ENCODE measurements at places on chromosomes 5 and 9.

DNA sequence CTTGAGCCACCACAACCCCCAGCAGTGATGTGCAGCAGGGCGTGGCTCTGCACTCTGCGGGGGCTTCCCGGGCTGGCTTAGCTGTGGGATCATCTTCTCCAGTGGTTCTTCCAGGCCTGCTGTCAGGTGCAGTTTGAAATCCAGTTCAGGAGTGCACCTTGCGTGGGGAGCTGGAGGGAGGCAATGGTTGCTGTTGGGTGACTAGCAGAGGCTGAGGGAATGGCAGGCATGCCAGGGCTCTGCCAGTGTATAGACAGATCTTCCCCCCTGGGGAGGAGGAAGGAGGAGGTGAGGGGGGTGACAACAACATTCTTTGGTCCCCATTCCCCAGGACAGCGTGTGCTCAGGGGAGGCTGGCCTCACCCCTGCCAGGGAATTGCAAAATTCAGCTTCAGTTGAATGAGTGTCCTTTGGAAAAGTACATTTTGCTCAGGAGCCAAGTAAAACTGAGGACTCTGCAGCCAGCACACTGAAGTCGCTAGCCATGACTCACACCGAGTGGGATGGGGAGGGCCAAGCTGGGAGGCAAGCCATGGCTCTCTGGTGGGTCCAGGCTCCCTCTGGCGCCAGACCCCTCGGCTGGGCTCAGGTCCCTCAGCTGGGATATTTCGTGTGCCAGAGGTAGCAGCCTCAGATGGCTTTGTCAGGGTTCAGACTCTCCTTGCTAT, 35.0 kb downstream of the ERGIC1 start:
- DNase-seq, result peak; percentile 83

GRCh38 chr9:86486891-86487837, 133.0 kb upstream of the TUT7 start:
- DNase-seq, result no peak

DNA sequence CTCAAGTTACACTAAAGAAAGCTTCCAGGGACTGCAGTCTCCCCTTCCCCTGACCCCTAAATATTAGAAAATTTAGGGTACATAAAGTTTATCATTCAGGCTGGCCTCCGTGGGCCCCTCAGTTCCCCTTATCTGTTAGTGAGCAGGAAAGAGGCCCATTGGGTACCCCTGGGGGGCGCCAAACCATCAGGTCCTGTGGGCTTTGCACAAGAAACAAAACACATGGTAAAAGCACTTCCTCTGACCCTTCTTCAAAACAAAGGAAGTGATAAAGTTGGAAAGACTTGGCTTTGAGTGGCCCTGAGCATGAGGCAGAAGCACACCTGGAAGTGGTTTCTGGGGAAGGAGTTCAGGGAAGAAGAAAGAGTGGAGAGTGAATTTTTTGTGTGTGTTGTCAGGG, 213.0 kb downstream of the SMARCA2 start:
- peak; percentile 38 for DNase-seq

- no peak for DNase-seq
Measured at GRCh38 chr9:134333234-134333873, 7.1 kb downstream of the RXRA start.

DNA sequence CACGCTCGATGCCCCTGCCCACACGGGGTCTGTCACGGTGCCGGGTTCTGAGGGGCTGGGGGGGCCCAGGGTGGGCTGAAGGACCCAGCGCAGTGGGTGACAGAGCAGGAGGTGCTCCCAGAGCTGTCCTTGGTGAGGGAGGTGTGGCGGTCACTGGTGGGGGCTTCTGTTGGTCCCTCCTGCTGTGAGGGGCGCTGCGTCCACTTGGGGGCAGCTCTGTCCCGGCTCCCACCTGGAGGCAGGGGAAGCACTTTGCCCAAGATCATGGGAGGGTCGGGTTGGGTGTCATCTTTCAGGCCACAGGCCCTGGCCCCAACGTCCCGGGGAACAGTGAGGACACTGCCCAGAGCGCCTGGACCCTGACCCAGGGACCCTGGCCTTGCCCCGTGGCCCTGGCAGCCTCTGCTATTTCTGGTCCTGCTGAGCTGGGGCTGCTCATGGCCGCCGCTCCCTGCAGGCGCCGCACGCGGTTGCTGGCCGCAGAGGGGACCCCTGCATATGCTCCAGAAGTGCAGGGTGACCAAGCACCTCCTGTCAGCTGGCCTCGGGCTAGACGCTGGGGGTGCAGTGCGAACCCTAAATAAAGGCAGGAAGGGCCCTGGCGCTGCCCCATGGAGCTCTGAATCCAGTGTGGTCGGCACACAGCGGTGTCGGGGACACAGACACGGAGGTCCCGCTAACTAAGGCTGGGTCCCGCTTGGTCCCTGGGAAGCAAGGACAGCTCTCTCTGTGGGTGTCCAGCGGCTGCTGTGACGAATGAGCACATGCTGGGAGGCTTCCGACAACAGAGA, 11.6 kb upstream of the RNU6ATAC start:
- peak; percentile 8 for DNase-seq

- DNase-seq, result no peak
Measured at GRCh38 chr5:76439929-76440328, 36.8 kb downstream of the IQGAP2 start.

GRCh38 chr5:172542651-172543131, 88.4 kb upstream of the SH3PXD2B start:
- DNase-seq, result no peak

GRCh38 chr5:35651002-35651756, 33.5 kb downstream of the SPEF2 start:
- DNase-seq, result no peak

DNA sequence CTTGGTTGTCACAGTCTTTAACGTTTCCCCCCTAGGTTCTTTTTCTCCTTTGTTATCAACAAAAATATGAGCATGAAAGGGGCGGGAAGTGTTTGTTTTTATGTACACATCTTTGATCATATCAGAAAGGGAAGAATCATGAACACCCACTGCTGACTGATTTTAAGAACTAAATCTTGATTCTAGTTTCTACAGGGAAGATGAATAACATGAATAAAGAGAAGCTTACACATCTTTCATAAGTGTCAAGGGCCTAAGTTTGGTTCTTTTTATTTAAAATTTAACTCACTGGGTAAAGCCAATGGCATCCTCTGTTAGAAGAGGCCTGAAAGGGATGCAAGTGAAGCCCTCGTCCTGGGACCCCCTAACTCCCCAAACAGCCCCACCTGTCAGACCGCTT, 14.8 kb upstream of the CTNNA1 start:
- no peak for DNase-seq

DNA sequence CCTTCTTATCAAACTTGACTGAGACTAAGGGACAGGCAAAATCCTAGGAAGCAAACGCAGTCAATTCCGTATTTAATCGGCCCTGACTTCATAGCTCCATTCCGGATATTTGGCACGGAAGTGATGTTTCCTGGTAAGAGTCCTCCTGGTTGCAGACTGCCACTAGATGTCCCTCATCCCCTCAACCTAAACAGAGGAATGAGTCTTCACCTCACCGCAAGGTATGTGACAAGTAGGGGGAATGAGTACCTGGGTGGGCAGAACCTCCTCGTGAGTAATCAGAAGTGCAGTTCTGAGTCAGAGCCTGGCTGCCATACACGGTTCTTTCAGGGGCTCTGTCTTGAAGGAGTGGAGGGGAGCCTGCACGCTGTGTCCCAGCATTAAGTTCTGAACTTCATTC, 173.6 kb downstream of the MUSK start:
- no peak for DNase-seq

DNA sequence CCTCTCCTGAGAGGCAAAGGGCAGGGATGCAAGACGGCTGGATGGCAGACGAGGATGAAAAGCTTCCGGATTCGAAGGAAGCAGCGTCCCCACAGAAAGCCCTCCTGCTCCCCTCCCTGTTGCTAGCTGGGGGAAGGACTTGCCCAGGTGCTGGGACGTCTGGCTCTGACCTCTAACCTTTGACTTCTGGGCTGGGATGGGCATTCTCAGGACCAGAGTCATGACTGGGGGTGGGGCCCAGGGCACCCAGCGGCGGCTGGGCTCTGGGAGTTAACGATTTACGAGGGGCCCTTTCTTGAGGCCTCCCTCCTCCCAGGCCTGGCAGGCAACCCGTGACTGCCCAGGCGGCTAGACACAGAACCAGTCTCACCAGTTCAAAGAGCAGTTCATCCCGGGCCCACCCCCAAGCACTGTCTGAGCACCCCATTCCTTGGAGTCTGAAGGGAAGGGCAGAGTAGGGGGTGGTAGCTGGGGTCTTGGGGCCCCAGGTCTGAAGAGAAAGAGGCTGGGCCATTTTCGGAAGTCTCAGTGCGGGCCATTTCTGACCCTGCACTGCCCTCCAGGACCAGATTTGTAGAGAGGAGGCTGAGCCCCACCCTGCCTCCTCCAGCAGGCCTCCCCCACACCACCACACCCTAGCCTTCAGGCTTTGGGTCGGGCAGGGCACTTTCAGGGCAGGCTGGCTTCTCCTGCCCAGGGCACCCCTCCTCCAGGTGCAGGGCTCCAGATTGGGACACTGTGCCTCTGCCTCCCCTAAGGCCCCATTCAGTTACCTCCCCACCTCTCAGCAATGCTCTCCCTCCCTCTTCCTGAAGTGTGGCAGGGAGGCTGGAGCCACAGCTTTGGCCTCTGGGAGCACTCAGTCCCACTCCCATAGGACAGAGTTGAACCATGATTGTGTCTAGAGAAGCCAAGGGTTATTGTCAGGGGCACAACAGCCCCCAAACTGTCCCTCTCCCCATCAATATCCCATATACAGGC, 5.0 kb upstream of the CXXC5 start:
- no peak for DNase-seq

- DNase-seq, result peak; percentile 61
Measured at GRCh38 chr9:115649991-115650472, 503.6 kb upstream of the PAPPA start.

DNA sequence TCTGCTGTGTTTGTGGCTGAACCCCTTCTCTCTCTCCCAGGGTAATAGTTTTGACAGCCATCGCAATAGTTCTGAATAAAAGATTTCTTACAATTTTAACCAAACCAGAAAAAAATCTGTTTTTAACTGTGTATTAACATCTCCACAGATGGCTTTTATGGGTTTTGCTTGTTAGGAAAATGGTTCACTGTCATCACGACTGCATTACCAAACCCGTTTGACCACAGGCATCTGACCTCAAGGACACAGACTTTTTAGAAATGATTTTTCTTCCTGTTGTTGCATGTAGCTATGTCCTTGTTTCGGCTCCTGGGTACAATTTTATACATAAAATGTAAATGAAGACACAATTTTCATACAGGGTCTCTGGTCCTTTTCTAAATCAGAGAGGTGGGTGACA, 316.1 kb downstream of the IRX1 start:
- DNase-seq, result no peak

GRCh38 chr5:7053125-7053524, 339.9 kb downstream of the TENT4A start:
- DNase-seq, result no peak

DNA sequence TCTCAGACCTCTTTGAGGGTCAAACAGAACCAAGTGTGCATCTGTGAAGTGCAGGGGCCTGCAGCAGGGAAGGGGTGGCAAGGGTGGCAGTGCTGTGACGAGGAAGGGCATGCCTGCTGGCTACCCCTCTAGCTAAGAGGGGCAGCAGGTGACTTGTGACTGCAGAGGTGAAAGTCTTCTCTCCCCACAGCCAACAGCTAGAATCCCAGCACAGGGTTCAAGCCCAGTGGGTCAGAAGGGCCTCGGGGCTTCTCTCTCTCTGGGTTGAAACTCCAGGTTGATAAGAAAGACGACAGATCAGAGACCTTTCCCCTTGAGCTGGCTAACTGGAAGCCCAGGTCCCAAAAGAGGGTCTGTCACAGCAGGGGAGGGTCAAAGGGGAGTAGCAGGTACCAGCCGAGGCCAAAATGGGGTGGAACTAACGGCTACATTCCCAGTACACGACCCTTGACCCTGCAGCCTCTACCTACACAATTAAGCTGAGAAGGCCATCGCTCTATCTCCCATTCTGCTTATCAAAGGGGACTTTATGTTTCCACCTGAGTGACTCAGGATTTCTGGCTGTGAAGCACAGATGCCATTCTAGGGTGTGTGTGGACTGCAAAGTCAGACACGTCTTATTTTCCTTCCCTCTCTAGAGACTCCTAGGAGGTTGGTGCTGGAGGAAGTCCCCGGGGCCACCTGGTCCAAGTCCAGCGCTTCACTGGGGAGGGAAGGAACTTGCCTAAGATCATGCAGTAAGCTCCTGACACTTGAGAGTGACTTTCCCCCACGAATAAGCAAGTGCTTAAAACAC, 14.6 kb downstream of the ANKS6 start:
- no peak for DNase-seq

- no peak for DNase-seq
Measured at GRCh38 chr5:36300191-36300926, 1.3 kb downstream of the RANBP3L start.

- DNase-seq, result no peak
Measured at GRCh38 chr9:107447834-107448233, 41.7 kb downstream of the KLF4 start.

DNA sequence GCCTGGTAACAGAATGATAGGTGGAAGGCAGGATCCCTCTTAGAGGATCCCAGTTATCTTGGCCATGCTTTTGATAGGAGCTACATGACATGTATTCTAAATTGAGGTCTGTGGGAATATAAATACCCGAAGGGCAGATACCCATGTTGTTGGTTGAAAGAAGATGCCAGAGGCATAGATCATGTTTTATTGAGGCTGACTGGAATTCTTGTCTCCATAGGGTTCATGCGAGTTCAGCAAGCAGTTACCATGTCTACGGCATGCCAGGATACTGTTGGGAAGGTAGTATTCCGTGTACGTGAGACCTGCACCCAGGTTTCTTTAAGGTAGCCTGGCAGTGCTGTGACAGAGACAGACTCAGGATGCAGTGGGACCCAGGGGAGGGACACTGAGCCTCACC, 230.7 kb downstream of the NR3C1 start:
- no peak for DNase-seq

DNA sequence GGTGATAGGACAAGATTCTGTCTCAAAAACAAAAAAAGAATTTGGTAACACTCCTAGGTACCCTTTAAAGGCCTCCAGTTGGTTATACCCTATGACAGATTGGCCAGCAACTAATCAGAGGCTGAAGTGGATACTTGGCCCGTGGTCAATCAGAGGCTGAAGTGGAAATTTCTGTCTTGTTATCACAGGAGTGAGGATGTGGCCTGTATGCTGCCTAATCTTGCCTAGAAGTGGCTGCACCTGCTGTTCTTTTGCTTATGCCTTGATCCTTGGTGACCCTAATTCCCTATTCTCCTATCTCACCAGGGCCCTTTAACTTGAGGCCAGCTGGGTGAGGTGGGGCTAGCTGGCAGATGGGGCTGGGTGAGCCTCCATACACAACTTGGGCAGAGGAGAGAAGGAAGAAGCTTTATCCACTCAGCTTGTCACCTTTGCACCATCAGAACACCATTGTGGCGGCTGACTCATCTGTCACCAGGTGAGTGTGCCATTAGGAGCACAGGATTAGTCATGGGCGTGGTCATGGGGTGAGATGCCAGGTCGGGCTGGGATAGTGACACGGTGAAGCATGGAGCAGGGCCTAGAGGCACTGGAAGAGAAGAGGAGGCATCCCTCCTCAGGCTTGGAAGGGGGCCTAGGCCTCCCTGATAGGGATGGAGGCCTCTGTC, 41.5 kb downstream of the SAR1B start:
- peak; percentile 15 for DNase-seq

- DNase-seq, result no peak
Measured at GRCh38 chr5:151569132-151570046, 21.7 kb downstream of the FAT2 start.
